T-helper 17 cell (primary cell): ENCODE measurements at places on chromosomes 1 and 21. TPM values are rescaled to one million over a fixed set of nuclear protein-coding genes. Genes with fewer than 3 reads are reported as not detected.

DNA sequence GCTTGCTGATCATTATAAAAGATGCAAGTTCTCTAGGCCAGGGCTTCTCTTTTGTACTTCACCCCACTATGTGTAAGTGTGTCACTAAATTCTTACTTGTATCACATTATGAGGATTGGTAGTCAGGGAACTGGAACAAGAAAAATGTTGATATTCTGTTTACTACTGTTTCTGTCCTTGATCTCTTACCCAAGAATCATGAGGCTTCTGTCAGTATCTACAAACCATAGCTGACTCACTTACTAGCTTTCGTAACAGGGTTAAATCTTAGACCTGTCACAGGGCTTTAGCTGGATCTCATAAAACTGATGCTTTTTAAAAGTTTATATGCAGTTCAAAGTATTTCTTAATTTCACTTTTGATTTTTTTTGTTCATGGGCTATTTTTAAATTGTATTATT lies 681.2 kb downstream of the PLPP3 start:
- no peak for DNase-seq

GRCh38 chr1:190376044-190376443 lies 101.6 kb downstream of the BRINP3 start:
- DNase-seq = no peak

DNA sequence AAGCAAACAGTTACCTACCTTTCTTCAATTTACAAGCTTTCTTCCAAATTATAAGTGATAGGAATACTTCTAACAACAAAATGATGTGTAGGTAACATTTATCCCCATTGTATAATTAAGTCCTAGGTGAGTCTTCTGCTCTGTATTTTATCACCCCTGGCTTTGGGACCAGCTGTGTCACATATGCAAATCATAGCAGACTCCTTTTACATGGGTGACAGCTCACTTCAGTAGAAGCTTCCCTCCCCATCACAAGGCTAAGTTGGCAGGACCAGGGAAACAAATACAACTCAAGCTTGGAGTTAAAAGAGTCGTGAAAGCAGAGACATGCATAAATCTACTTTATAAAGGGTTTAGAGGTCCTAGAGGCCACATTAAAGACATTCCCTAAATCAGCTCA lies 121.1 kb upstream of the RUNX1 start:
- DNase-seq = no peak

GRCh38 chr1:203361945-203362719 lies 11.2 kb upstream of the FMOD start:
- DNase-seq = no peak

GRCh38 chr1:51322417-51323101 lies 7.8 kb downstream of the TTC39A start:
- DNase-seq = no peak

DNA sequence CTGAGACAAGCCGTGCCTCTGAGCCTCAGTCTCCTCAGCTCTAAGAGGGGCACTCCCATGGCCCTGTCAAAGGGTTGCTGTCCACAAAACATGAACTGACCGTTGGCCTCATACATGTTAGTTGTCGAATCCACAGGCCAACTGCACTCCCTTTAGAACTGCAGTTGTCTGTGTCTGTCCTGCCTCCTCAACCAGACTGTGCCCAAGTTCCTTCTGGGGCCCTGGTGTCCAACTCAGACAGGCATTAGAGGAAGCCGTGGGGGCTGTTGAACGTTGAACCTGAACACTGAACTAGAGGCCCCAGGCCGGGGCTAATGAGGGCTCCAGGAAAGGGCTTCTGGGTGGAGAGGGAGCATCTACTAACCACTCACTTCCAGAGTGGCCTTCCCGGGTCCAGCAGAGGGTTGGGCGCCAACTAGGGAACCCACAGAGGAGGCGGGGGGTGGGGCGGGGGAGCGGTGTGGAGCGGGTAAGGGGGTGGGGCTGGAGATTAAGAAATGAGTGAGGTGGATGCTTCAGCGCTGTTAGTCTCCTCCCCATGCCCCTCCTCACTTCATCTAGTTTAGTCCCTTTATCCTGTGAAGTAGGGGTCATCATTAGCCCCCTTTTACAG lies at the start of gene RAB42:
TSS of gene RAB42 (plus strand) at position 558 of the 613 bp plus-strand sequence. CDS start 247 bp downstream, outside the sequence.
- DNase-seq = no peak

GRCh38 chr1:198267921-198268320 lies 111.1 kb downstream of the NEK7 start:
- DNase-seq = no peak

DNA sequence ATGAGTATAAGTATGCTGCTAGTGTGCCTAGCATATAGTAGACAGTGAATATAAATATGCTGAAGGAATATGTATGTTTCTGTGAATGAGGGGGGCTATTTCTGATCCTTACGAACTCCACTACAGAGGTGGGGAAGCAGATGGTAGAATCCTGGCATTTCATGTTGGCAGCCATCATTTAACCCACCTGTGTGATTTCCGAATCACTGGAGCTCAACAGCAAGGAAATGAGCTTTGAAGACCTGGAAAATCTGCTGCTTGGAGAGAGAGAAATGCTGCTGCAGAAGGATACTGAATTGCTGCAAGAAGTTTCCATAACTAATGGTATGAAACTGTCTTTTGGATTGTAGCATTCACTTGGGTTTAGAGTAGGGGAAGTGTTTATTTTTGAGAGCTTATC lies 83.5 kb downstream of the RABGAP1L start:
- DNase-seq = no peak

- DNase-seq = no peak
These were observed 7.7 kb downstream of the MROH7 start for GRCh38 chr1:54649130-54649898.

GRCh38 chr1:158362482-158362881 lies 8.8 kb downstream of the CD1E start:
- DNase-seq = no peak

DNA sequence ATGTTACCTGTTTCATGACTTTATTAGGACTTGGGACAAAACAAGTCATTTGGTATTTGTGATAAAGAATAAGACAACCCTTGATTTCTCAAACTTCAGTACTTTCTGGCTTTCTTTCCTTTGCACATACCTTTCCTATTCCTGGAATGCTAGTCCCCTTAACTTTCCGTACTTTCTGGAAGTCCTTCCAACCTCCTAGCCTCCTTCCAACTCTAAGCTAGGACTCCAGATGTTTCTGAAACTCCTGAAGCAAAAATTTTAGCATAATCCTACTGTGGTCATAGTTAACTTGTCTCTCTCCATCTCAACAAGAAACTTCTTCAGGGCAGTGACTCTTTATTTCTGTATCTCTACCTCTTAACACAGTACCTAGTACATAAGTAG lies 19.8 kb upstream of the C1orf105 start:
- no peak for DNase-seq

- no peak for DNase-seq
These were observed 95.3 kb upstream of the HIVEP3 start for GRCh38 chr1:42013881-42014470.

SERTAD4 gene
- total RNA-seq = not detected

PIK3C2B gene
- 51.9 TPM for total RNA-seq

CRTC2 gene
- total RNA-seq = 151 TPM

MYOG gene
- not detected for total RNA-seq
